ENCODE measurements at places on chromosomes 7 and 10. TPM values are rescaled to one million over a fixed set of nuclear protein-coding genes. Genes with fewer than 3 reads are reported as not detected.

GRCh38 chr10:122165484-122166276, 105.4 kb upstream of the BTBD16 start:
- no peak for DNase-seq
- H3K27ac ChIP-seq: no peak overlapping the region
- H3K36me3 ChIP-seq: peaks cover 8% of the 10 kb centered on the region
- H3K4me1 ChIP-seq: peaks cover 11% of the 10 kb centered on the region
- peaks cover 89% of the 10 kb centered on the region for H3K27me3 ChIP-seq

The TMEM139 gene
- polyA plus RNA-seq: not detected

DNA sequence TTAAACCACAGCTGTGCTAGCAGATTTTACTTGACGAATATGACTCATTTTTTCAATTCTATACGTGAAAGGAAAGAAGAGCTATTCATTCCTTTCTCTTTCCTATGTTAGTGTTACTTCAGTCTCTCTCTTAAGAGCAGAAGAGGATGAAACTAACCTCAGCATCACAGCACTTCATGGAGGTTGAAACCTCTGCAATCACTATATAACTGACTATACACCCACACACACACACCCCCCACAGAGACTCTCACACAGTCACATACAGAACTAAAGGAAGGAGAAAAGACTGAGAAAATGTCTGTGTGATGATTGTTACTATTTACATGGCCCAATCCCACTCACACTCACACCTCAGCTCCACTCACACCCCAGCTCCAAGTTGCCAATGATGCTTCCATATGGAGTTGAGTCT, 104.2 kb downstream of the KIF20B start:
- H3K4me1 ChIP-seq: no peaks in the 10 kb centered on the region
- no peaks in the 10 kb centered on the region for H3K36me3 ChIP-seq
- H3K27ac ChIP-seq: no peak overlapping the region
- H3K27me3 ChIP-seq: no peaks in the 10 kb centered on the region

- H3K27me3 ChIP-seq: peaks cover 3% of the 10 kb centered on the region
- H3K36me3 ChIP-seq: no peaks in the 10 kb centered on the region
- no peak overlapping the region for H3K27ac ChIP-seq
- no peaks in the 10 kb centered on the region for H3K4me1 ChIP-seq
Measured at GRCh38 chr10:58955615-58956014, 220.8 kb upstream of the PHYHIPL start.

The LFNG gene
- 2.7 TPM for polyA plus RNA-seq

GRCh38 chr10:93973748-93974445, 19.8 kb upstream of the PLCE1 start:
- H3K27me3 ChIP-seq: peaks cover 5% of the 10 kb centered on the region
- H3K27ac ChIP-seq: no peak overlapping the region
- no peak for DNase-seq
- H3K4me1 ChIP-seq: no peaks in the 10 kb centered on the region
- no peaks in the 10 kb centered on the region for H3K36me3 ChIP-seq

DNA sequence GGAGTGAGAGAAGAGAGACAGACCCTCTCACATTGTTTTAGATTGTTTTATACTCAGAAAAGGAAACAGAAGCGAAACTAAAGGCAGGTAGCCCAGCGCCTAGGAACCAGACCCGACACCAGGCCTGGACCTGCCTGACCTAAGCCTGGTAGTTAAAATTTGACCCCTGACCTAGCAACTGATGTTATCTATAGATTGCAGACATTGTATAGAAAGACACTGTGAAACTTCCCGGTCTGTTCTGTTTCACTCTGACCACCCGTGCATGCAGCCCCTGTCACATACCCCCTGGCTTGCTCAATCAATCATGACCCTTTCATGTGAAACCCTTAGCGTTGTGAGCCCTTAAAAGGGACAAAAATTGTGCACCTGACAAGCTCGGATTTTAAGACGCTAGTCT, 31.6 kb downstream of the VIPR2 start:
- H3K4me1 ChIP-seq: no peaks in the 10 kb centered on the region
- peak overlapping the region; percentile 41 for H3K4me3 ChIP-seq
- H3K27ac ChIP-seq: no peak overlapping the region
- DNase-seq: no peak
- H3K27me3 ChIP-seq: peaks cover 10% of the 10 kb centered on the region

- peaks cover 14% of the 10 kb centered on the region for H3K36me3 ChIP-seq
- H3K27me3 ChIP-seq: no peaks in the 10 kb centered on the region
- H3K27ac ChIP-seq: peak overlapping the region; percentile 53
- DNase-seq: no peak
- H3K4me1 ChIP-seq: peaks cover 21% of the 10 kb centered on the region
Measured at GRCh38 chr7:132977234-132977633, 104.7 kb downstream of the CHCHD3 start.

GRCh38 chr10:118955951-118956801, 73.3 kb upstream of the NANOS1 start:
- H3K36me3 ChIP-seq: no peaks in the 10 kb centered on the region
- no peak for DNase-seq
- H3K4me3 ChIP-seq: no peak overlapping the region

The BEND7 gene
- not detected for polyA plus RNA-seq

The CRPPA gene
- 0.23 TPM for polyA plus RNA-seq

- peaks cover 14% of the 10 kb centered on the region for H3K4me1 ChIP-seq
- no peak overlapping the region for H3K4me3 ChIP-seq
- no peaks in the 10 kb centered on the region for H3K36me3 ChIP-seq
- peaks cover 19% of the 10 kb centered on the region for H3K27me3 ChIP-seq
- no peak for DNase-seq
Measured at GRCh38 chr7:43756368-43757072, 2.0 kb upstream of the BLVRA start.

The LANCL2 gene
- 6.5 TPM for polyA plus RNA-seq

DNA sequence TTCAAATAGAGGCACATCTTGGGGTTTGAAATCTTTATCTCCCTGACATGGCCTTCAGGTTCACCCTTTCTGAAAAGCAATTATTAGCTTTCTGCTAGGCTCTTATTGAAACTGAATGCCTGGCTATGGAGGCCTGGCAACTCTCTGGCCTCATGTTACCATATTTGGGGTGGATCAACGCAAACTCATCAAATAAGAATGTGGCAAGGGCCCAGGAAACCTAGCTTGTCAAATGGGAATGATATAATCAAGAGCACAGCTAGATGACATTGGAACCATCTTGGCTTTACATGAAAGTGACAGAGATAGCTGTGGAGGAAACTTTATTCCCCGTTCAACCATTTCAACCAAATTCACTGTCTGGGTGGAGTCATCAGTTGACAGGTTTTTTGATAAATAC, 202.8 kb upstream of the SMIM30 start:
- no peak for DNase-seq
- no peaks in the 10 kb centered on the region for H3K36me3 ChIP-seq
- H3K4me1 ChIP-seq: no peaks in the 10 kb centered on the region

DNA sequence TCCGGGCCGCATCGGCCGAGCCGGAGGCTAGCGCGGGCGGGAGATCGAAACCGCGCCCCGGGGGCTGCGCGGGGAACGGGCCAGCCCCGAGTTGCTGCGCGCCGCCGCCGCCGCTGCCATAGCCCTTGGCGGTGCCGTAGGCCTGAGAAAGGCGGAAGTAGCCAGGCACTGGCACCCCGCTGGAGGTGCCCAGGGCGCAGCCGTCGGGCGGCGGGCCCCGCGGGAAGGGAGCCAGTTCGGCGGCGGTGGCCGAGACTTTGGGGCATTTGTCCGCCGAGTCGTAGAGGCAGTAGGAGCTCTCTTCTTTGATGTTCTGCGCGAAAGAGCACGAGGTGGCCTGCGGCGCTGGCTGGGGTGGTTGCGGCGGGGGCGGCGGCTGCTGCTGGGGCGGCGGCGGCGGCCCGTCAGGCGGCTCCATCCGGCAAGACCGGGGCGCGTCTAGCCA, 587 bp downstream of the HOXA10 start:
- peaks cover 23% of the 10 kb centered on the region for H3K4me1 ChIP-seq
- DNase-seq: peak; percentile 46
- peak overlapping the region; percentile 57 for H3K4me3 ChIP-seq

DNA sequence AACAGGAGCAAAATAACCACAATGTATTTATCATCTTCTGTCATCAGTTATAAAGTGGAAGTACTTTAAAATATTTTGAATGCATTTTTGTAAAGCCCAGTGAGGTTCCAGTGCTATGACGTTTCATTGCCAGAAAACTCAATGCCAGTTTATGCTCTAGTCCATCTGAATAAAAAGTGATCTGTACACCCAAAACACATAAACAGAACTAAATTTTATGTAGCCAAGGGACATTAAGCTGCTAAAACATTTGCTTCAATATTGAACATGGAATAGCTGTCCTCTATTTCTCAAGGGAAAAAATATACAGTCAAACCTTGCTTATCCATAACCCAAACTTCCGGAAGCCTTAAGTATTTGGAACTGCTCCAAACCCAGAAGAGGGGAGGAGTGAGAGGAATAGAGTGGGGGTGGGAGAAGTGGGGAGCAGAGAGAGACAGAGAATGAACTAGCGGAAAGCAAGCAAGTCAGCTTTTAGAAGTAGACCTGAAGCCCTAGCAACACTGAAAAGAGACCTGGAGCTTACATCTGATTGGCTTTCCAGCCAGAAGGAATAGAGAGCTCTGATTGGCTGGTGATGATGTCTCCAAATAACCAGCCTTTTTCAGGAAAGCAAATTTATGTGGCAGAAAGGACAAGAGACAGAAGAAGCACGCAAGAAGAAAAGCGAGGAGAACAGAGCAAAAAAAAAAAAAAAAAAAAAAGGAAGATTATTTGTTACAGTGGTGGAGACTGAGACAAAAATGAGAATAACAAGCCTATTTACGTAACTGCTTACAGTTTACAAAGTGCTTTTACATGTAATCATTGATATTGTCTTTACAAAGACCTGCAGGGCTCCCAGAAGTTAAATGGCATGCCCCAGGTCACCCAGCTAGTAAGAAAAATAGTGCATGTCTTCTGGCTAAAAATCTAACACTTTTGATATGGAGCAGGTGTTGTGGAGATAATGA, 196.0 kb downstream of the RNLS start:
- peaks cover under 1% of the 10 kb centered on the region for H3K36me3 ChIP-seq
- peaks cover 23% of the 10 kb centered on the region for H3K4me1 ChIP-seq
- peak; percentile 44 for DNase-seq
- H3K27ac ChIP-seq: no peak overlapping the region
- H3K4me3 ChIP-seq: no peak overlapping the region
- no peaks in the 10 kb centered on the region for H3K27me3 ChIP-seq

All from naive B cell (primary cell).